ENCODE measurements at places on chromosomes 7 and 10.

GRCh38 chr10:96261930-96262329 is 9.4 kb downstream of the BLNK start:
- no peak for DNase-seq

DNA sequence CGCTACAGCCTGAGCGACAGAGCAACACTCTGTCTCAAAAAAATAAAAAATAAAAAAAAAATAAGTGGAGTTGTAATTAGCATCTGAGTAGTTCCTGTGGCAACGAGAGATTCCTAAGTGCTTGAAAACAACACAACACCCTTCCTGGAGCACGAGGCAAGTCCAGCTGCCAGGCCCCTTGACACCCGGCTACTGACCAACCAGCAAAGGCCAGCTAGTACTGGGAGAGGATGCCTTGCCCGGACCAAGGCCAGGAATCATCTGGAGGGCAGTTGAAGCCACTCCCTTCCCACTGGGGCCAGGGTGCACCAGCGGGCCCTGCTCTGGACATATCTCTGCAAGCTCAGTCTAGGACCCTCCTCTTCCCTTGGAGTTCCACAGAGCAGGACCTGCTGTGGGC is 536 bp downstream of the C10orf105 start:
- DNase-seq: no peak

- DNase-seq: no peak
Measured at GRCh38 chr10:121330563-121330962, 267.7 kb downstream of the FGFR2 start.

DNA sequence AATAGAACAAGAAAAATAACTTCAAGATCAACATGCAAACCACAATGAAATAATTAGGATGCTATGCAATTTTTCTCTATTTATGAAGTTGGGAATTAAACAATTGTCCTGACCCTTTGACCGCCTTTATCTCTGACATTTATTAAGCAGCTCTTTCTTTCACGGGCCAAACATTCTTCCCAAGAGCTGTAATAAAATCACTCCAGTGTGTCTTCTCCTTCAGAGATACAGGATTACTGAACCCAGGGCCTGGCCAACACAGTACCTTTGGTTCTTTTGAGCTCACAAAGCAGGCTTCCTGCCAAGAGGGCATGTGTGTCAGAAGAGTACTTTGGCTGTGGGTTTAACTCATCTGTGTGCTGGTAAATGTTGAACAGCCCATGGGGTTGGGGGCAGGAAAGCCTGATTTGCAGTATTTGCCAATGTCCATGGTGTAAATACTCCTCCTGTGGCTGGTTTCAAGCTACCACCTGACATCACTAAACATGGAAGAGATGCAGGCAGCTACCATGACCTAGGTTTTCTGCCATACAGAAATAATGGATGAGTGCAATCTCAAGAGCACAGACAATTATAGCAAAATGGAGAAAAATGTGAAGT is 121.7 kb downstream of the FANK1 start:
- DNase-seq: peak; percentile 93

DNA sequence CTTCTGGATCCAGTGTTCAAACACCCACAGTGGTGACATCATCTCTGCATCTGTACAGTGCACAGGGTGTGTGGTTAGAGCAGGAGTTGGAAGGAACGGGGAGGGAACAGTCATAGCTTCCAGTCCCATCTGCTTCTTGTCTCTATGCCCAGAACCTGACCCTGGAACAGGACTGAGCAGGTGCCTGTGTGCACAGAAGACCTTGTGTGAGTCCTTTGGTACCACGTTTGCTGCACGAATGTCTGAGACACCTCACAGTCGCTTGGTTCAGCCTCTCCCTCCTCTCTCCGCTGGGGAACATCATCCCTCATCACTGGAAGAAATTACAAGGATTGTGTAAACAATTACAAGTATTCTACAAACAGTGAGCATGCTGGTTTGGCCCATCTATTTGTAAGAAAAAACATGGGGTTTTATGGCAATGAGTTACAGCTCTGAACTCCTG is 243.0 kb upstream of the KLF6 start:
- no peak for DNase-seq

- DNase-seq: no peak
Measured at GRCh38 chr10:89741126-89741762, 39.9 kb downstream of the KIF20B start.

DNA sequence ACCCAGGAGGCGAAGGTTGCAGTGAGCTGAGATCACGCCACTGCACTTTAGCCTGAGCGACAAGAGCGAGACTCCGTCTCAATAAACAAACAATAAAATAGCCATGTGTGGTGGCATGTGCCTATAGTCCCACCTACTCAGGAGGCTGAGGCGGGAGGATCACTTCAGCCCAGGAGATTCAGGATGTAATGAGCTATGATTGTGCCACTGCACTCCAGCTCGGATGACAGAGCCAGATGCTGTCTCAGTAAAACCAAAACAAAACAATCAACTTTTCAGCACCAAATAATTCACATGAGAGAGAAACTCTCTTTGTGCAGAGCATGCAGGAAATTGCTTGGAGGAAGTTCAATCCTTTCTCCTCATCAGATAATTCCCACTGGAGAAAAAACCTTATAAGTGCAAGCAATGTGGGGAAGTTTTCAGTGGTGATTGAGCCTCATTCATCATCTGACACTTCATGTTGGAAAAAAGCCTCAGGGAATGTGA is 13.4 kb upstream of the FIS1 start:
- DNase-seq: no peak

GRCh38 chr7:32042900-32043299 is 27.3 kb downstream of the PDE1C start:
- no peak for DNase-seq

- no peak for DNase-seq
Measured at GRCh38 chr10:93206652-93207051, 133.0 kb downstream of the CYP26A1 start.

- no peak for DNase-seq
Measured at GRCh38 chr7:146542101-146542500, 425.5 kb downstream of the CNTNAP2 start.

DNA sequence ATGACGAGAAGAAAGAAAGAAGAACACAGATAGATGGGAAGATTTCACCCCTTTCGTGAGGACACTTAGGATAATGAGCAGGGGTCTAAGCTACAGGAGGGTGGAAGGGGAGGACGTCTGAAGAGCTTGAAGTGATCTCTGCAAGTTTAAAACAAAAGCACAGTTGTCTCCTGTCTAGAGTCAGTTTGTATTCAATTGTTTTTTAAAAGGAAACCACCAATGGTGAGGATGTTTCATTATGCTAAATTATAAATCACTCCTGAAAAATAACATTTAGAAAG is 85.9 kb downstream of the ADAM12 start:
- no peak for DNase-seq

GRCh38 chr10:5506751-5507648 is 7.6 kb upstream of the CALML5 start:
- no peak for DNase-seq

DNA sequence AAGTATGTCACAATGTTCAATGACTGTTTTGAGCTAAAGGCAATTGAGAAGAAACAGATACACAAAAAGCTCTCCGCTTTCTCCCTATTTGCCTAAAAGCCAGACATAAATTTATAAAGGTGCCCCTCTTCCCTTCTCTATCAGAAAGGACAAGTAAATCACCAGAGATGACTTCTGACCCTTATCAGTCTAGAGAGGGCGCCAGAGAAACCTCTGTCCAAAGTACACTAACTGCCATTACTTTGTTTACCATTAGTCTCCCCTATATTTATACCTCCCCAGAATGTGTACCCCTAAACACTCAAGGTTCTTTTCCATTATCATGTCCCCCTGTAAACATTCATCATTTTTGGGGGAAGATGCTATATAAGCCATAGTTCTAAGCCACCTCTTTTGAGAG is 49.3 kb downstream of the TPK1 start:
- no peak for DNase-seq

- DNase-seq: peak; percentile 31
Measured at GRCh38 chr7:43721193-43721806, 8.0 kb downstream of the COA1 start.

DNA sequence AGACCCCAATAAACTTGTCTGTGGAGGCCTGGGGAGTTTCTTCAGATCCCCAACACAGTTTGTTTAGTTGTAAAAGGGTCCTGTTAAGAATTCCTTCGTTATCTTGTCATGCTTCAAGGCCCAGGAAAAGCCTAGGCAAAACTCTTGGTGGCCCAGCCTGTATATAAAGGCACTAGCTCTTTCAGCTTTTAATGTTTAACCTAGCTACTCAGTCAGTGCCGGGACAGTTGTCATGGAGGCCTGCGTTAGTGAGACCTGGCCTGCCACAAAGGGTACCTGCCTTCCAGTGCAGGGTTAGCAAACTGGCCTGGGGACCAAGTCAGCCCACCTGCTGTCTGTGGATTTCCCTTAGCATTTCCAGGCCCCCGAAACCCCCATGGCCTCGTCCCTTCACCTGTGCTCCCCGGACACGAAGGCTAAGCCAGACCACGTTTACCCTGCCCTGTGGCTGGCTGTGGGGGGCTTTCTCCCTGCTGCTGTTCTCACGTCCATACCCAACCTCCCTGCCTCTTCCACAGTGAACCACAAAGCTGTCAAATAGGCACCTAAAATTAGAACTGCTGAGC is 96.9 kb upstream of the PPP2R2D start:
- no peak for DNase-seq

DNA sequence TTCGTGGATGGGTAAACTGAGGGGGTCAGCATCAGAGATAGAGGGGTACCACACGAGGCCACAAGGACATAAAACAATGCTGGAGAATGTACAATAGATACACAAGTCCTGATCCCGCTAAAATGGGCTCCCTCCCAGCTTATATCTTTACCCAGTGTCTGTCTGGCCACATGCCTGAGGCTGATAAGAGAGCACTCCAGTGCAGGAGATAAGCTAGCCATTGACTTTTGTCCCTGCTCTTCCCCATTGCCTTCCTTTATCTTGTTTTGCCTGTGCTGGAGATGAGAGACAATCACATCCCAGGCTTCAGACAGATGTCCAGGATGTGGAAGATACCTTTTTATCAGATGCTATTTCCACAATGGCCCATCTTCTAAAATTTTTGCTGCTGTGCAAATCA is 6.0 kb downstream of the GAD2 start:
- DNase-seq: no peak

DNA sequence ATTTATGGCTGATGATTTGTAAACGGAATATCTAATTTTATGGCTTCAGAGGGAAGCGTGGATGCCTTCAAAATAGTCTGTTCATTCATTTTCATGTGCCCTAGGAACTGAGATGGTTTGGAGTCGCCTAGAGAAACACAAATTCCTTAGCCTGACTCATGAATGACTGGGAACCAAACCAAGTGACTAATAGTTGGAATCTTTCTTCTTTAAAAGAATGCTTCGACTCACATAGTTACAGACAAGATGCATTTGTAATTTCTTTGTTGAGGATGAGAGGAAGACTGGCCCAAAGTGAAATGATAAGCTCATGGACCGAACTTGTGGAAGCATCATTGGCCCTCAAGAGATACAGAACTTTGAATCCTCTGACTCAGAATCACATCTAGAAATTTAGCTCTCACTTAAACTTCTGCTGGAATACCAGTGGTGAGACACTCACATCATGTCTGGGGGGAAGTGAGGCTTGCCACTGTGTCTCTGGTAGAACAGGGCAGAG is 1107.2 kb downstream of the NRG3 start:
- peak; percentile 97 for DNase-seq

DNA sequence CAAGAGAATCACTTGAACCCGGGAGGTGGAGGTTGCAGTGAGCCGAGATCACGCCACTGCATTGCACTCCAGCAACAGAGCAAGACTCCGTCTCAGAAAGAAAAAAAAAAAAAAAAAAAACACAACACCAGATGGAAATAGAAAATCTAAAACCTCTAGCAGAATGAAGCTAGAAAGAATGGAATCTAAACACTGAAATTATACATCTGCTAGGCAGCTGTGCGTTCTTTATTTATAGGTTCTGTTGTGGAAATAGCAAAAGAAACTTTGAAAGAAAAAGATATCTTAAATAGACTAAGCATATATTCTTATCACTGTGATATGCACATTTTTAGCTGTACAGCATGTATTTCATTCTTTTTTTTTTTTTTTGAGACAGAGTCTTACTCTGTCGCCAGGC is 17.1 kb downstream of the BMPR1A start:
- no peak for DNase-seq

GRCh38 chr10:130378556-130379400 is 242.6 kb downstream of the GLRX3 start:
- DNase-seq: no peak

GRCh38 chr7:128115336-128115820 is 84.1 kb upstream of the LRRC4 start:
- DNase-seq: no peak

DNA sequence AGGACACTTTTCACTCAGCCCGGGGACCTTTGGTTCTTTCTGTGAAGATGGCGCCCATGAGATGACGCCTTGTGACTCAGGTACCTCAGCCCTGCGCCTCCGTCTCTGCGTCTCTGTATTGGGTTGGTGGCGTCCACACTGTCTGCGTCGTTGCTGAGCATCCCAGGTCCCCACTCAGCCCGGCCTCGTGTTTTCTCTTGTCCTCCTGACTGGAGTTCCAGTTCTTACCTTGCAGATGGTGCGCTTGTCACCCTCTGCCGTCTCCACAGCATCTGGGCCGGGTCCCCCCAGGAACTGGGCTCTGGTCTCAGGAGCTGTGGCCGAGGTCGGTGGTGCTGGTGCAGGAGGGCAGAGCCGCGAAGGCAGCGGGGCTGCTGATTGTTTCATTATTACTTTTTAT is 150.4 kb downstream of the WDR37 start:
- DNase-seq: no peak

DNA sequence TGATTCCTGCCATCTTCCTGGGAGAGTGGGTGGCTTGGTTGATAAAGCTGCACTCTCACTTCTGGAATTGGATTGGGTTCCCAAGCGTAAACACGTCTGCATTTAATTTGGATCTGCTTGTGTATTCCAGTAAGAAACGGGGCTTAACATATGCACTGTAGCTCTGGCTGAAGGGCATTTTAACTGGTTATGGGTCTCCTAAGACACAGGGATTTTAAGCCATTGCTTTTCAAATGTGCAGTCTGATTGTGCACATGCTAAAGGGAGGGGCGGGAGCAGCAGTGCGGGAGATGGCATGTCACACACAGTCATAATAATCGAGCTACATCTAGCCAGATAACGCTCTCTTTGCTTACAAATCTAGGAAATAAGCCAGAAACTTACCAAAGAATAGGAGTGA is 247.3 kb upstream of the LYZL1 start:
- DNase-seq: peak; percentile 51

- DNase-seq: no peak
Measured at GRCh38 chr10:69898524-69898923, 96.8 kb downstream of the COL13A1 start.

All from astrocyte (in vitro differentiated cells and primary cell).